CD4-positive, alpha-beta T cell treated with Interleukin-2 at 100 ng/mL for 4 hours (primary cell): ENCODE measurements at places on chromosomes 5 and 9.

DNA sequence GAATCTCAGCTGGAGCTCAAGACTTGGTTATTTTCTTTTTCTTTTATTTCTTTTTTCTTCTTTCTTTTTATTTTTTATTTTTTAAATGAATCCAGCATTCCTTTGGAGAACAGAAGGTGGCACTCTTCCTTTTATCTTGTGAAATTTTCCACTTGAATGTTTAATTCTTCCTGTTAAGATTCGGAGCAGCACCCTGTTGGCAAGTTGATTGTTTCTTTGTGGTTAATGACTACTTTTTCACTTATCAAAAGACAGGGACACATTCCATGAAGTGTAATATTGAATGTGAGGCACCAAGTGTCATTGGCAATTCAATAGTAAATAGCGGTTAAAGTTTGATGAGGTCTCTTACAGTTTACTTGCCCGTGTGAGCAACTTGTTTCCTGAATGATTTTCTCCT, 240.5 kb upstream of the CHD1 start:
- DNase-seq: no peak

- DNase-seq: no peak
Observed at GRCh38 chr9:86460216-86461002, 106.2 kb upstream of the TUT7 start.

DNA sequence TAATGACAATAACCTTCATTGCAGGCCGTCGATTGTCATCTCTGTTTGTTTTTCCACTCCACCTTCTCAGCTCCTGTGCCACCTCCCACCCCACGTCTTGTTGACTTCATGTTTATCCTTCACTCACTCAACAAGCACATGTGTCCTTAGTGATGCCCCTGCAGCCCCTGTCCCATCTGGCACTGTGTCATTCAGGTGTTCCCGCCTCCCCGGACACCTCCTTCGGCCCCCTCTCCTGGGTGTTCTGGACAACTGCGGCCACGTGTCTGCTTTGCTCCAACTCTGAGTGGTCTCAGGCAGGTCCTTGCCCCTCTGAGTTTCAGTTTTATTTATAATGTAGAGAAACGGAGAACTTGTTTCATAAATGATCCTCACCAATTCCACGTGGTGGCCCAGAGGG, 91.0 kb upstream of the COL5A1 start:
- DNase-seq: no peak

DNA sequence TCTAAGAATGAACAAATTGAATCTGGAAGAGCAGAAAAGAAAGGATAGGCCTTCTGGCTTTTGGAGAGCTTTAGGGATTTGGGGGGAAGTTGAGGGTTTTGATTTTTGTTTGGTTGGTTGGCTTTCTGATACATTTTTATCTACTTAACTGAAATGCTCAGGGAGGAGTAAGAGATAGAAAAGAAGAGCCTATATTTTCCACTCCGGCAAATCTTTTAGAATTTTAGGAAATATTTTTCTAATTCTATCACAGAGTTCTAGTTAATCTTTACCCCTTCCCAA, 25.8 kb upstream of the FST start:
- no peak for DNase-seq

DNA sequence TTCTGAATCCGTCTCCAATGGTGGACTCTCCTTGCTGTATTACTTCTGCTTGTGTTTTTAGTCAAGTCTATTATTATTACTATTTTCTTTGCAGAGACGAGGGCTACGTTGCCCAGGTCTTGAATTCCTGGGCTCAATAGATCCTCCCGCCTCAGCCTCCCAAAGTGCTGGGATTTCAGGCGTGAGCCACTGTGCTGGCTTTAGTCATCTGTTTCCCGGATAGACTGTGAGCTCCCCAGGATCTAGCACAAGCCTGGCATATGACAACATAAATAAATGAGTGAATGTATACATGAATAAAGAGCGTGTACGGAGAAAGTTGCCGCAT, 439 bp upstream of the DDX46 start:
- DNase-seq: no peak

GRCh38 chr9:73549991-73550390, 398.3 kb downstream of the ANXA1 start:
- no peak for DNase-seq

DNA sequence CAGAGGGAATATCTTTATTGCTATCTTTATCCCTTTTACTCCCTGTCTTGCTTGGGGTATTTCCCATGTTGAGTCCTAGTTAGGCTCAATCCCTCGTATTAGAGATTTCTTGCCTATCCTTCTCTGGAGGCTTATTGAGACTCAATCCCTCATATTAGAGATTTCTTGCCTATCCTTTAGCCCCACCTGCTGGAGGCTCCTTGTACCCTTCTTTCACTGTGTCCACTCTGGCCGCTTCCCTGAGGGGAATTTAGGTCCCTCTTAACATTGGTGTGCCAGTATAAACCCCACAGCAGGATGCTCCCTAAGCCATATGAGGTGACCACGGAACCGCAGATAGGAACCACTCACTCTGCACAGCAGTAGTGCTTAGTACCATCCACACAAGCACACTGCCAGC, 110.7 kb upstream of the MAMDC2 start:
- no peak for DNase-seq

GRCh38 chr5:9173281-9174048, 372.4 kb downstream of the SEMA5A start:
- DNase-seq: no peak

GRCh38 chr9:76751001-76751400, 13.2 kb upstream of the PCA3 start:
- no peak for DNase-seq

DNA sequence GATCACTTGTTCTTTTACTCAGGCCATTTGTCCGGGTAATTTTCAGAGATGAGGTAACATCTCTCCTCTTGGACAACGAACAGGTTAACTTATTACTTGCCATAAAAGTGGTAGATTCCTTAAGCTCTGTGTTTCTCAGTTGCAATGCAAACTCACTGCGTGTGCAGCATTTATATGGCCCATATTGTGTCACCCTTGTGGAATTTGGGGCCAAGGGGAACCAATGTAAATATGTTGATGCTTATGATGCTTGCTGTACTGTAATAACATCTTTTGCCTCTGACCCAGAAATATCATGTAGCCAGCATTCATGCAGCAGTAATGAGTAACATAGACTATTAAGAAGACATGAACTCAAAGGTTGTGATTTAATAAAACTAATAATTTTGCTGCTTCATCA, 175.8 kb downstream of the ADAMTS6 start:
- no peak for DNase-seq

DNA sequence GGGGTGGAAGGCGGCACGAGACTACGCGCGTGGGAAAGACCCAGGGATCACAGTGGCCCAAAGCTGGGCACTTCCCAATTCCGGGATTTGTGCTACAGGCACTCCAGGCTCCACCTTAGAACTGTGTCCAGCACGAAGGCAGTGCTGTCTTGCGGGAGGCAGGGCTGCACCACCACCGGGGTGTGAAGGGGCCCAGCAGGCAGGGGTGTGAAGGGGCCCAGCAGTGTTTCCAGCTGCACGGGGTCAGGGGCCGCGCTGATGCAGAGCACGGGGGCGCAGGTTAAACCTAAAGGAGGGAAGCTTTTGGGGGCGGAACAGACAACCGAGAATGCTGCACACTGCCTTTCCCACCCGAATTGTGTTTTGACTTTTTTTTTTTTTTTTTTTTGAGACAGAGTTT, 1.1 kb upstream of the PDCD6 start:
- no peak for DNase-seq
